ENCODE measurements at places on chromosomes 12 and 14.
A peak's percentile ranks its signal among the peaks of the same experiment; 100 is the strongest.

GRCh38 chr14:74621556-74621955, 9.5 kb upstream of the LTBP2 start:
- no peak for DNase-seq

DNA sequence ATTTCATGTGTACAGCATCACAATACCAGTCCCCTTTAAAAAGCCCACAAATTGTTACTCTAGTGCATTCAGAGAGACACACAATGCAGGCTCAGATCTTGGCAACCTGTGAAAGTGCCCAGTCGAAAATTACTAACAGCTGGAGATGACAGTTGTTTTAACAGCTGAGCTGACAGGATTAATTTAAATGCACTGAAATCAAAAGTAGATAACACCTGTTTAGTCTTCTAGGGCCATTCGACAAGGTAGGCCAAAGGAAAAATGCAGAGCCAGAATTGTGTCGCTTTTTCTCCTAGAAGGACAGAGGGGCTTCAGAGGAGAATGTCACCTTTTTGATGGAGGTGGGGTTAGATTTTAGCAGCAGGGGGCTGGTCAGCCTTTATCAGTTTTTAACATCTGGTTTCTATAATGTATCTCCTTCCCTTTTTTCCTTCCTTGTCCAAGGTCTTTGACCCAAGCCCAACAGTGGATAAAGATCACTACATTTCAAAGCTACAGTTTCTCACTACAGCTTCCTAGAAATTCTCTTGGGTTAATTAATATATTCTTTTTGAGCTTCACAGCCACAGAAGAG, 139.1 kb downstream of the SOX5 start:
- DNase-seq: no peak

DNA sequence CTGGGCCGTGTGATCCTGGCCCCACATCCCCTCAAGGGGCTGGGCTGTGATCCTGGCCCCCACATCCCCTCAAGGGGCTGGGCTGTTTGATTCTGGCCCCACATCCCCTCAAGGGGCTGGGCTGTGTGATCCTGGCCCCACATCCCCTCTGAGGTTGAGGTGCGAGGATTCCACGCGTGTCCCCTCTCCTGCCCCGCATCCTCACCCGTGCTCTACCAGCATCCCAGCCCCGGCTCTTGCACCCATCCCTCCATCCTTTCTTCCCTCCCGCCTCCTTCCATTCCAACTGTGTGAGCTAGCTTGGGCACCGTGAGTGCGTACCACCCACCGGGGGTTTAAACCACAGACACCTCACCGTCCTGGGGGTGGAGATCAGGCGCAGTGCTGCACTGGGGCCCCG, 31.1 kb upstream of the TMEM179 start:
- DNase-seq: no peak

DNA sequence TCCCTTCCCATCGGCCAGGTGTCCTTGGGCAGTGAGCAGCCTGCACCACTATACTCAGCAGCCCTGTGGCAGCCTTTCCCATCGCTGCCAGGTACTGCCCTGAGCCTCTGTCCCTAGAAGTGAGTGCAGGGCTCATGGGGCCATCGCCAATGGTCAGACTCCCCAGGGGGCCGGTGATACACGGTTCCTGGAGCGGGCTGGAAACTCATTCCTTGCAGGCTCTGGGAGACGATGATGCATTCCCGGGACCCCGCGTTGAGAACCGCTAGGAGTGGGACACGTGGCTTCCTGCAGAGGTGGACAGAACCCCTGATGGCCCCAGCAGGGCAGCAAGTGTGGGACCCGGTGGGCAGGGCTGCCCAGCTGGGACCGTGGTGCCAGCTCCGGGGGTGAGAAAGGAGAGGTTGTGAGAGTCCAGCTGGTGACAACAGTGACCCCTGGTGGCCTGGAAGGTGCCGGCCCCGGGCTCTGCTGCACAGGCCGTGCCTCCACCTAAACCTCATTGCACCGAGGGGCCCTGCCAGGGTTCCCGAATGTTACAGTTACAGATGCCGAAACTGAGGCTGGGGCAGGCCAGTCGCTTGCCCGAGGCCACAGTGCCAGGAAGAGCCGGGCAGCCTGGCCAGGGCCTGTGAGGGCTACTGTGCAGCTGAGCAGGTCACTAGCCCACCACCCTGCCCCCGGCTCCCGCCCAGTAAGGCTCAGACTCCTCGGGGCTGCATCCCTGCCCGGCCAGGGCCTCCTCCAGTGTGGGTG, 33.8 kb downstream of the FBRSL1 start:
- peak; percentile 75 for DNase-seq

DNA sequence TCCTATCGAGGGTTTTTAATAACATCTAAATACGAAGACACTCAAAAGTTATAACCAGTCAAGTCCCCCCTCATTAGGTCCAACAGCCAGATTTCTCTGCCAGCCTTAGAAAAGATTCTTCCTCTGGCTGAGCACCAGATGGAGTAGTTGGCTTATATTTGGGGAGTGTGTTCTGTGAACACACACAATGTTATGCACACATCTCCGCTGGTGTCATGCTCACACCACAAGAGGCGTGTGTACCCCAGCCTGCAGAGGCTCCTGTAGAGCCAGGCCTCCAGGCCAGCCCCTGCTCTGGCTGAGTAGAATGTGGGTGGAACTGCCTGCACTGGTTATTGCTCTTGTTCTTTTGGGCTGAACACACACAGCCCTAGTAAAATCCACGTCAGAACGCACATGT, 64.0 kb downstream of the PIWIL1 start:
- no peak for DNase-seq

- no peak for DNase-seq
These were observed 26.8 kb downstream of the FLVCR2 start for GRCh38 chr14:75604979-75605851.

DNA sequence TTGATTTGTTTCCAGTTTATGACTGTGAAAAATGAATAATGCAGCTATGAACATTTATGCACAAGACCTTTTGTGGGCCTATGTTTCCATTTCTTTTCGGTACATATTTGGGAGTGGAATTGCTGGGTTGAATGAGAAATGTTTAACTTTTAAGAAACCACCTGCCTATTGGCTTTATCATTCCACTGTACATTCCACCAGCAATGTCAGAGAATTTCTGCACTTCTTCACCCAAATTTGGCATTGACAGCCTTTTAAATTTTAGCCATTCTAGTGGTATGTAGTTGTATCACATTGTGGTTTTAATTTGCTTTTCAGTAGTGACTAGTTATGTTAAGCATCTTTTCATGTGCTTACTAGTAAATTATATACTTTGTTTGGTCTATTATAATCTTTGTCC, 317.0 kb upstream of the TMTC1 start:
- no peak for DNase-seq

DNA sequence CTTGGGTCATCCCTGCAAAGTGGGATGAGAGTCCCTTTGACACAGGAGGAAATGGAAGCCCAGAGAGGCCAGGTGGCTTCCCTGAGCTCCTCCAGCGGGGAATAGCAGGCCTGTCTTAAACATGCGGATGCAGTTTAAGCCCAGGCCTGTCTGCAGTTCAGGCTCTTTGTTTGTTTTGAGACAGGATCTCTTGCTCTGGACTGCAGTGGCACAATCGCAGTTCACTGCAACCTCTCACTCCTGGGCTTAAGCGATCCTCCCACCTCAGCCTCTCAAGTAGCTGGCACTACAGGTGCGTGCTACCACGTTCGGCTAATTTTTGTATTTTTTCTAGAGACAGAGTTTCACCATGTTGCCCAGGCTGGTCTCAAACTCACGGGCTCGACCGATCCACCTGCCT, 3.5 kb downstream of the TRPV4 start:
- no peak for DNase-seq

DNA sequence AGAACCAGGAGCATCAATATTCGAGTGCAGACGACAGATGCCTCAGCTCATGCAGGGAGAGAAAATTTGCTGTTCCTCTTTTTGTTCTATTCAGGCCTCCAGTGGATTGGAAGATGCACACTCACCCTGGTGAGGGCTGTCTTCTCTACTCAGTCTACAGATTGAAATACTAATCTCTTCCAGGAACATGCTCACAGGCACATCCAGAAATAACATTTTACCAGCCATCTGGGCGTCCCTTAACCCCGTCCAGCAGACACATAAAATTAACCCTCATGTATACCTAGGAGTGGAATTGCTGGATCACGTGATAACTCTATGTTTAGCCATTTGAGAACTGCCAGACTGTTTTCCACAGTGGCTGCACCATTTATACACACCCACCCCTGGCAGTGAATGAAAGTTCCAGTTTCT, 4.5 kb upstream of the OAS2 start:
- no peak for DNase-seq

GRCh38 chr12:12872139-12872933, 19.0 kb upstream of the GPRC5A start:
- DNase-seq: no peak

DNA sequence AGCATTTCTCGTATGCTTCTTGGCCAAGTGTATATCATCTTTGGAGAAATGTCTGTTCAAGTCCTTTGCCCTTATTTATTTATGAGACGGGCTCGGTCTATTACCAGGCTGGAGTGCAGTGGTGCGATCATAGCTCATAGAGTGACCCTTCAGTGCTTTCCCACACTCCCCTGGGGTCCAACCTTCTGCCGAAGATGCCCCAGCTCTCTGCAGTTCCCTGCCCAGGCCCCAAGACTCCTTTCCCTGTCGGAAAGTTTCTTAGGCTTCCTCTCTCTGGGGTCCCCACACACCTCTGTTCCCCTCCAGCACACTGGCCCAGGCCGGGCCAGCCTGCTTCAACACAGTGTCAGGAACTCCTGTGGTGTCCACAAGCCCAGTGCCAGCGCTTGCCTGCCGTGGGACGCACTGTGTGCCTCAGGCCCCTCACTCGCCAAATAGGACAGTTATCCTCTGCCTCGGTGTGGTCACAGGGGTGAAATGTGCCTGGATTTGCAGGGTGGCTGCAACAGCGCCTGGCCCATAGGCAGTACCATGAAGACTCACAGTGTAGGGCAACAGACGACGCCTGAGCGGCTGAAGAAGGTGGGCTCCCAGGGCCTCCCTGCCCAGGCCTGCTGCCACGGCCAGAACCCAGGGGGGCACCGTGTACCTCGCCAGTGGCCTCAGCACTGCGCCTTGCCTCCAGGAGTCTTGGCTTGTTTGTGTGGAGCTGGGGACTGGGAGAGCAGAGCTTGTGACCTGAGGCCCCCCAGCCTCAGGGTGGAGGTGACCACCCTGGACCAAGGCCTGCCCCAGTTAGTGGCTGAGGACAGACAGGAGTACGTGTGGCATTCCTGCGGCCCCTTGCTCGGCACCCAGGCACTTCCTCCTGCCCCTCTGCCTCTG, 4.9 kb upstream of the ASPG start:
- no peak for DNase-seq

DNA sequence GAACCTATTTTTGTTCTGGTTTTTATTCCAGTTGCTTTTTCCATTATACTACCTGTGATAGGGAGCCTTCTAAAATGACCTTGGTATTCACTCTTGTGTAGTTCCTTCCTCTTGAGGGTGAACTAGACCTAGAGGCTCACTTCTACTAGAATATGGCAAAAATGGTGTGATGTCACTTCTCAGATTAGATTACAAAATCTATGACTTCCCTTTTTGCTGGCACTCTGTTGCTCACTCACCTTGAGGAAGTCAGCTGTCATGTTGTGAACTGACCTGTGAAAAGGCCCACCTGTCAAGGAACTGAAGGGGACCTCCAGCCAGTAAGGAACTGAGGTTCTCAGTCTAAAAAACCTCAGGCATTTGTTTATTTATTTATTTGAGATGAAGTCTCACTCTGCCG, 5.7 kb downstream of the MIPOL1 start:
- DNase-seq: no peak

DNA sequence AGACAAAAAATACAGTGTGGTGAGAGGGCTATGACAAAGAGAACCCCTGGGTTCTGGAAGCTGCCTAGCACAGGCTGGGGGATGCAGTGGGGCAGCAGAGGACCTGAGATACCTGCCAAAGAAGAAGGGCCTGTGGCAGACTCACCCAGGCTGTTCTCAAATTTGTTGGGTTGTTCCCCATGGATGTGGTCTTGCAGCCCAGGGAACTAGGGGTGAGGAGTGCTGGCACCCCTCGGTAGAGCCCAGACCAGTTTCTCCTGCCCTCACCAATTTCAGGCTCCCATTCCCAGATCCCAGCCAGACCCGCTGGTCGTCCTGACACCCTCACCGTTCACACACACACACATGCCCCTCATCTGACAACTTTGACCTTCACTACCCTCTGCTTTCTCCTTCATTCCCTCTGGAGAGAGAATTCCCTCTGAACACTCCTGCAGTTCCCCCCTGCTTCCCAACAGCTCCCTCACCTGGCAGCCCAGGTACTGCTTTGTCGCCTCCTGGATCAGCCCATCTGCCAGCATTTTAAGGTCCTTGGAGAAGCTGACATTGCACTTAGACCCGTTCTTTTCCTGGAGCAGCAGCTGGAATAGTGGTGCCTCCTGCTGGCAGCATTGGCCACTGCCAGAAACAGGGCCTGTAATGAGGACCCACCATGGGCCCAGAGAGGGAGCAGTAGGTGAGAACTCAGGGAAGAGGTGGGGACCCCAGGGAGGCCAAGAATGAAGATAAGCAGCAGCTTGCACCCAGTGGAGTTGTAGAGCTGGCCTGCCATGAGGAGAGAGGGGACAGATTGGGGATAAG, 5.9 kb upstream of the GDF11 start:
- peak; percentile 61 for DNase-seq

GRCh38 chr12:101117842-101118241, 92.2 kb downstream of the SLC5A8 start:
- no peak for DNase-seq

DNA sequence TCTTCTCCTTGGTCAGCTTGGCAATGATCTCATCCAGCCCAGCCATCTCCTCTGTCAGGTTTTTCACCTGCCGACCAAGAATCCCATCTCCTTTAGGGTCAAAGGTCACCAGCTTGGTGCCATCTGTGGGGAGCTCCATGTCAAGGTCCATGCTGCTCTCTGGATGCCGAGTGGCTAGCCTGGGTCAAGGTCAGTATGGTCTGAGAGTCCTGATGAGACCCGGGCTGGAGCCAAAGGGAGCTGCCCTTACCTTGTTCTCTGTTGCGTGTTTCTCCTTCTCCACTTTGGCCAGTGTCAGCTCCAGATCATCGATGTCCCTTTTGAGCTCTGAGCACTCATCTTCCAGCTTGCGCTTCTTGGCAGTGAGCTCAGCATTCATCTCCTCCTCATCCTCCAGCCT, 11.8 kb downstream of the MYH7 start:
- no peak for DNase-seq

GRCh38 chr12:45731190-45731775, 1.8 kb downstream of the ARID2 start:
- DNase-seq: no peak

GRCh38 chr12:20423557-20423956, 55.2 kb downstream of the PDE3A start:
- no peak for DNase-seq

- no peak for DNase-seq
These were observed 98.7 kb downstream of the ERGIC2 start for GRCh38 chr12:29282031-29282816.

- DNase-seq: no peak
These were observed 77.5 kb upstream of the CISTR start for GRCh38 chr12:53829130-53829819.

DNA sequence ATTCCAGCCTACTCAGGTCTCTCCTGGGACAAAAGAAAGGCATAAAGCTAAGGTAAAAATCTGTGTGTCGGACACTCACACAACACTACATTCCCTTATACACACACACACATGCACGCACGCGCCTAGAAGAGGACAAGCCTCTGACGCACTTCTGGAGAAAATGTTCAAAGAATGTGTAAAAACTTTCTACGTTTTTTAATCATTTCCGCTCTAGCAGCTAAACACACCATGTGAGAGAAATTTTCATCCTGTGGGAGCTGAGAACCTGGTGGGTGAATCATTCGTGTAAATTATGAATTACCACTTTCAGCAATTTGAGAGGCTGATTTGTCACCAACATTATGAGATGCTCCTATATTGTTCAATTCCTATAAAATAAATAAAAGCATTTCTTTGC, 494.5 kb downstream of the TMEM132D start:
- DNase-seq: no peak
